Stimulated activated CD8-positive, alpha-beta memory T cell treated with anti-CD3 and anti-CD28 coated beads, Interleukin-15, amount 100 ng/mL, for 4 hours (primary cell): ENCODE measurements at places on chromosomes 7 and 10.

- peak; percentile 37 for DNase-seq
Observed at GRCh38 chr7:94509264-94509886, at the start of gene CASD1. Gene CASD1, plus strand, starts transcription at chr7:94509809. Its CDS starts 276 bp downstream, at chr7:94510085.

DNA sequence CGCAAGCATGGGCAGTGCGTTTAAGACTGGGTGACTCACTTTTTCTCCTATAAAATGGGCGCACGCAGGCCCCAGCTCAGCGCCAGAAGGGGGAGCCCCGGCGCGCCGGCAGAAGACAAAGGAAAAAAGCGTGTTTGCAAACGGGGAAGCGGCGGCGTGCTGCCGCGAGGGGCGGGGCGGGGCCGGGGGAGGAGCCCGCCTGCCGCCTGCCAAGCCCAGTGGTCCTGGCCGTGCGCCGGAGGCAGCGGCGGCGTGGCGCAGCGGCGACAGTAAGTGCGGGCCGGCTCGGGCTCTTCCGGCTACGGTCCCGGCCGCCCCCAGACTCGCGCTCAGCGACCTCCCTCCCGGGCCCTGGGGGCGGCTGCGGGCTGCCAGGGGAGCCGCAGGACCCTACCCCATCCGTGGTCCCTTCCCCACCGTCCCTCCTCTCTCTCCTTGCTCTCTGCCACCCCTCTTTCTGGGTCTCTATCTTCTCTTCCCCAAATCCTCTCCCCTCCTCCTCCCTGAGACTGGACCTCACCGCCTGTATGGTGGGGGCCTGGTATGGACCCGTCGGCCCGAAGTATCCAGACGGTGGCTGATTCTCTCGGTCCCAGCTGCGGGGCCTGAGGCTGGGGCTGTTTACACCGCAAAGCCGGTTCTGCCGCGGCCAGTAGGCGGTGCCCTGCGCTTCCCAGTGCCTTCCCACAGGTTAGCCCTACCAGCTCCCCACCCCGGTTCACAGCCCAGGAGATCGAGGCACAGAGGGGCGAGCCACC lies at the start of gene SLC29A3:
Gene SLC29A3, plus strand, starts transcription at position 218 of the 758 bp plus-strand sequence. Its CDS starts 51 bp downstream, at position 269.
- peak; percentile 77 for DNase-seq

GRCh38 chr10:121495719-121496118 lies 102.5 kb downstream of the FGFR2 start:
- no peak for DNase-seq

GRCh38 chr10:1507436-1507835 lies 229.9 kb downstream of the ADARB2 start:
- no peak for DNase-seq

- DNase-seq: peak; percentile 7
Observed at GRCh38 chr7:148697256-148698006, 1.3 kb upstream of the CUL1 start.

DNA sequence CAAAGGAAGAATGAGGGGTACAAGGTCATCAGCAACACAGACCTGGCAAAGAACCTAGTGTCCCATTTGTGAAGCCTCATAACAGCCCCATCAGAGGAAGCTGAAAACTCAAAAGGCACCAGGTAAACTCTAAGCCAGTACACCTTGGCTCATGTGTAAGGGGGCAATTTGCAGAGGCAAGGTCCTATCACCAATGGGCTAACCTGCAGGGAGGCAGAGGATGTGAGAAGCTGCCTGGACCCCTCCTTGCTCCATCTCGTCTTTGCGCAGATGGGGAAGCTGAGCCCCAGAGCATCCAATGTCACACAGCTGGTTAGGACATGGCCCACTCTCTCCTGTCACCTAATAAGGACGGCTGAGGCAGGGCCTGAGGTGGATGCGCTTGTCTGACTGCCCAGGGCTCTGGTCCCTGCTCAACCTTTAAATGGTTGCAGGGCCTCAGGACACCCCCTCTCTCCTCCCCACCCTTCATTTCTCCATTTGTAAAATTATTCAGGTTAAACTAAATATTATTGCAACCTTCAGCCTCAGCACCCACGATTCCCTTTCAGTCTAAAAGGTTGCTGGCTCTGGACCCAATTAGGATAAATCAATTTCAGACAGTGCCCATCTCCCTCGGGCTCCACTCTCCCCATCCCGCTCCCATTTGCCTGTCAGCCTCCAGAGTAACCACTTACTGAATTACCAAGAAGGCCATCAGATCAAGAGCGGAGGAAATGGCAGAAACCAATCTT lies 135.3 kb downstream of the OAT start:
- no peak for DNase-seq

- no peak for DNase-seq
Observed at GRCh38 chr7:15291699-15292098, 270.1 kb downstream of the AGMO start.

- DNase-seq: no peak
Observed at GRCh38 chr10:81875467-81876252, 666 bp downstream of the NRG3 start.

GRCh38 chr10:3672220-3672619 lies 112.8 kb downstream of the KLF6 start:
- no peak for DNase-seq

- no peak for DNase-seq
Observed at GRCh38 chr7:8200316-8200715, 61.7 kb downstream of the ICA1 start.

DNA sequence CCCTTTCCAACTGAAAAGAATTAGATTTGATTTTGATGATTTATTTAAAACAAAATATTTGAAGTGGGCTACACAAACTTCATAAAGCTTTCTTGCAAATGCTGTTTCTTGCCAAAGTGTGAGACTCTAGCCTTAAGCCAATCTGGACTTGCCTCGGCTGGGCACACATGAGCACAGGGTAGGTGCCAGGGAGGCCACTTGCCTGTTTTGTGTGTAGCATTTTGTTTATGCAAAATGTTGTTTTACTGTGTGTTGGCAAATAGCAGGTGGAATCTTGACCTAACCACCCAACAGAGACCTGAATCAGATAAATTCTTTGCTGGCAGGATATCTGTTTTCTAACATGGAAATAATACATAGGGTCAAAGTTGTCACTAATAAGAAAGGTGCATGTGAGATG lies 161.1 kb downstream of the BMPER start:
- no peak for DNase-seq

DNA sequence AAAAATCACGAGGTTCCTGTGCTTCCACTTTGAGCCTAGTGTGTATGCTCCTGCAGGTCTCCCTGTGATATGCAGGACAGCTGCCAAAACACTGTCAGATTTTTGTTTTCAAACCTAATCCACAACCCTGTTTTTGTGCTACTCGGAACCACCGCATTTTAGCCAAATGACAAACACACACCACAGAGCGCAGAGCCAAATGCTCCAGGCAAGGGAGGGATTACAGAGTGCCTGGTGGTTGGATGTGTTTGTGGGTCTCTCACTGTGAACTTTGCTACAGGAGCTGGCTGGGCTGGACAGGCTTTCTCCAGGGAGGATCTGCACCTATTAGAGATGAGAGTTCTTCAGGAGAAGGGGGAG lies 5.7 kb upstream of the RBM28 start:
- no peak for DNase-seq

DNA sequence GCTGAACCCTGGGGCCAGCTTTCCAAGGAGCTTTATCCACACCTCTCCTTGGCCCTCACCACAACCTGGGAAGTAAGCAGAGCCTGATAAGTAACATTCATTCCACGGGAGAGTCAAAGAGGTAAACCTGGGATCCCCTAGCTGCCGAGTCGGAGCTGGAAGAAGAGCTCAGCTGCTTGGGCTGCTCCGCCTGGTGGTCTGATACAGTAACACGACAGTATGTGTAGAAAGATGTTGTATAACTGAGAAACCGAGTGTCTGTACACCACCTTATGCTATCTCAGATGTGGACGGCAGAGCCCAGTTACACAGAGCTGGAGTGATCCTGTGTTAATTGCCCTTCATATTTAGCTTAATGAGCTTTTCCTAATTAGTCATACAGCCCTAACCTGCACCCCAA lies 151.3 kb upstream of the KMT2E start:
- DNase-seq: no peak

DNA sequence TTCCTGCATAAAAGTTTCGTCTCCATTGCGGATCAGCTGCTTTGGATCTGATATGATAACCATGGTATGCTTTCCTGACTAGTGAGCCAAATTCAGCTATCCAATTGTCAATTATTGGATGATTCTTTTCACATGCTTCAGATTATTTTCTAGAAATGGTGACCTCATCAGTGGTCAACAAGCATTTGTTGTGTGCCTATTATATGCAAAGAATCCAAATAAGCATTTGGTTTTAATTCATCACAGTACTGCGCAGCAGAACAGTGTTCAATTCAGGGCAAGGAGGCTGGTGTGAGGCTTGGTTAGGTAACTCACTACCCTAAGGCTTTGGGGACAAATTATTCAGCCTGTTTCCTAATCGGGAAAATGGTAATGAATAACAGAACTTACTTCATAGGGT lies 200.5 kb downstream of the SKAP2 start:
- DNase-seq: no peak

- no peak for DNase-seq
Observed at GRCh38 chr7:11751315-11751714, 80.7 kb downstream of the THSD7A start.

DNA sequence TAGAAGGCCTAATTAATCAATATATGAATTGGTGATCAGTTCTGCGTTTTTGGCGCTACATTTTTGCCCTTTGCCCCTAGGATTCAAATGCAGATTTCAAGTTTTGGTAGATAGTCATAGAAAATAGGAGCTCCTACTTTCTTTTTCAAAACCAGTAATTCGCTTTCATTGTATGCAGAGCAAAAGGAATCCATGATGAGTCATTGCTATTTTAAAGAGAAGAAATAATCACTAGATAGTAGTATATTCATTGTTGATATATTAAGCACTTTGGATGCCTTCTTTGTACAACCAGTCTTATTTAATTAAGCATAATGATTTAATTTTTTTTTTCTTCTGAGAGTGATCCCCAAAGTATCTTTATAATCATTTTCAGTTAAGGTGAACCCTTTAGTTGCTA lies 50.3 kb downstream of the CSTF2T start:
- no peak for DNase-seq

GRCh38 chr10:17735166-17735941 lies 16.6 kb upstream of the TMEM236 start:
- no peak for DNase-seq

GRCh38 chr10:11159543-11160215 lies 142.0 kb downstream of the CELF2 start:
- no peak for DNase-seq

DNA sequence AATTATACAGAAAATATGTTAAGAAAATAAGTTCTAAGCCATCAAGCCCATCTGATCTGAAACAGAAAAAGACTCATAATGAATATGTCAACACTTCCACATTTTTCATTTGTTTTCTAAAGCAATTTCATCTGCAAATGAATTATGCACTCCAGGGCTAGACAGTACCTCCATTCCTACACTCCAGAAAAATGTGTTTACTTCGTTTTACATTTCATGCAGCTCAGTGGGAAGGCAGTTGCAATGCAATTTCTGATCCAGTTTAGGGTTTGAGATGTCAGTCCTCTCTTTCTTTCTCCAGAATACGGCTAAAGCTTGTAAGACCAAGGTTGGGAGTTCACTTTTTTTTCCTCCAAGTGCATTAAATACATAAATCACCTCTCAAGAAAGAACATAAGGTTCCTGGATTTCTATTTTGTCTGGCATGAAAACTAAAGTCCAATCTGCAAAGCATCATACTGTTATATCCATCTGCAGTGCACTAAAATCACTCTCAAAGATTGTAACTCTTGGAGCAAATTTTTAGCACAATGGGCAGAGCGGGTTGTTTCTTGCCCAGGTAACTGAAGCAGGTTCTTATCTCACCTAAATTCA lies 348.8 kb upstream of the C7orf33 start:
- no peak for DNase-seq

DNA sequence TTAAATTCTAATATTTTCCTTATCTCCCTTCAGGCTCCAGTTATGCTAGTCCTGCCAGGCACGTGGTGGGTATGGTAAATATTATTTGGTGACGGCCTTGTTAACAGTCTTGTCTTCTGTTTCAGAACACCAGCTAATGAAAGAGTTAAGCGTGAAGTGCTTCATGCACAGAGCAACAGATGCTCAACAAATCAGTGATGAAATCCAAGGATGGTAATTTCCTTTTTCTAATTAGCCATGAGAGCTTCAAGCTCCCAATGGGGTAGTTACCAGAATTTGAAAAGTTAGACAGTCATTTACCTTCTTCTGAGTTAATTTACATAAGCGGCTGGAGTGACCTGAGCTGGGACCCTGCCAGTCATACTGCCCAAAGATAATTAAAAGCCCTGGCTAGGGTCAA lies 1.9 kb upstream of the OTUD1 start:
- no peak for DNase-seq

- no peak for DNase-seq
Observed at GRCh38 chr10:101228153-101228965, 904 bp downstream of the LBX1 start.

- DNase-seq: no peak
Observed at GRCh38 chr10:26046073-26046700, 112.2 kb downstream of the MYO3A start.

GRCh38 chr7:553636-554111 lies 34.0 kb upstream of the PDGFA start:
- no peak for DNase-seq

- no peak for DNase-seq
Observed at GRCh38 chr10:131418681-131419080, 107.2 kb upstream of the TCERG1L start.

DNA sequence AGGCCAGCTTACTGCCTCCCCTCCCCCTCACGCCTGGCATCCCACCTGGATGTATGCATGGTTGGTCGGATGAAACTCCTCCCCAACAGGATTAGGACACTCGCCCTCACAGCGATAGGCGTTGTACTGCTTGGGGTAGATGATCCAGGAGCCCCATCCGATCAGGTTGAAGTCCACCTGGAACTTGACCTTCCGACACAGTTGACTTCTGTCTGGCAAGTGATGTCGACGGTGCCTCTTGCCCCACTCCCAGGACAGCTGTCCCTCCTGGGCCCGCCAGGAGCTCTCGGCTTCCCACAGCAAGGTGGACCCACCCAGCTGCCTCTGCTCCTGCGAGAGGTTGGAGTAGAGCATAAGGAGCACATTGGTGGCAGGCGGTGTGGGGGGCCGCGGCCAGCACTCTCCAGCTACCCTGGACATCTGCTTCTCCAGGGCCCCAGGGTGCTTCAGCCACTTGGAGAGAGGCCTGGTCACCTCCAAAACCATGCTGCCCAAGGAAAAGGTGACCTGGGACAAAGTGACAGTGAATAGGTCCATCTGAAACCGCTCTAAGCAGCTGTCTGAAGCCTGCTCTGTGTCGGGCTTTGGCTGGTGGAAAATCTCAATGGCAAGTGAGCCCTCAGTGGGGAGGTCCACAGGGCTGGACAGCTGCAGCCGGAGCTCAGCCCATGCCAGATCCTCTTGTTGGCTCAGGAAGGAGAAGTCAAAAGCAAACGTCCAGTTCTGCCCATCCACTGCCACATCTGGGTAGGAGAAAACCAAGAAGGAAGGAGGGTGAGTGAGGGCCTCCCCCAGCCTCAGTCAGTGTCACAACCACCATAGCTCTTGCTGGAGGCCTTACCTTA lies 6.0 kb downstream of the NODAL start:
- DNase-seq: no peak

DNA sequence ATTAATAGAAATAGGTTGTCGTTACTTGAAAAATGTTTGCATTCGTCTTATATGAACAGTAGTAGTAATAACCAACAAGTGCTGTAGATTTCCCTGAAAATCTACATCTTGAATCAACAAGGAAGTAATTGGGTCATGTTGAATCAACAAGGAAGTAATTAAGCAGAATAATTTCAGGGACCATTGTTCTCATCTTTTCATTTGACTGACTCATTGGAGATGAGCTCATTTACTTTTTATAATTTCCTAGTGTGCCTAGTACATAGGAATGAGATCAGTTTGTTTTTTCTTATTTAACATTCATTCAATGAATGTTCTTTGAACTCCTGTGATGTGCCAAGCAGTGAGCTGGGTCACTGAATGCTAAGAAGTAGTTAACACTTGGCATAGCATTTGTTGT lies 8.2 kb downstream of the CLDN12 start:
- DNase-seq: no peak
